ENCODE measurements at places on chromosomes 1 and 21.

GRCh38 chr1:232568331-232568852 is 61.5 kb downstream of the SIPA1L2 start:
- no peak for DNase-seq

DNA sequence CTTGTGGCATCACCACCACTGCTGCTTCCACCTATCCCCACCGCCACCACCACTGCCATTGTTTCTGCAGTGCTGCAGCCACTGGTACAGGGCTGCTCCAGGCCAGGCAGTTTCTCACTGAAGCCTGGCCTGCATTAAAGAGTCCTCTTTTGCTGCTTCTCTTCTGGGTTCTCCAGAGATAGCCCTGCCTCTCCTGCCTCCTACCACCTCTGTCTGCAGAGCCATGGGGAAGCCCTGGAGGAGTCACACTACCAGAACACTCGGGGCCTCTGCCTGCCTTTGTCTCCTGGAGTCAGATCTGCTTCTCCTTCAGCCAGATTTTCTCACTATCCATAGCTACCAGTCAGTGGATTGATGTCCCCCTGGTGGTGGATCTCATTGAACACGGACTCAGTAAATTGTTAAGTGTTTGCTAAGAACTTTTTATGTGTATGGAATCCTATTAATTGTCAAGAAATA is 37.7 kb upstream of the DDAH1 start:
- no peak for DNase-seq

- no peak for DNase-seq
Measured at GRCh38 chr1:246784621-246785493, 60.6 kb downstream of the SCCPDH start.

GRCh38 chr1:14390816-14391215 is 207.7 kb upstream of the KAZN start:
- no peak for DNase-seq

- no peak for DNase-seq
Measured at GRCh38 chr1:160204526-160205241, 500 bp upstream of the PEA15 start.

DNA sequence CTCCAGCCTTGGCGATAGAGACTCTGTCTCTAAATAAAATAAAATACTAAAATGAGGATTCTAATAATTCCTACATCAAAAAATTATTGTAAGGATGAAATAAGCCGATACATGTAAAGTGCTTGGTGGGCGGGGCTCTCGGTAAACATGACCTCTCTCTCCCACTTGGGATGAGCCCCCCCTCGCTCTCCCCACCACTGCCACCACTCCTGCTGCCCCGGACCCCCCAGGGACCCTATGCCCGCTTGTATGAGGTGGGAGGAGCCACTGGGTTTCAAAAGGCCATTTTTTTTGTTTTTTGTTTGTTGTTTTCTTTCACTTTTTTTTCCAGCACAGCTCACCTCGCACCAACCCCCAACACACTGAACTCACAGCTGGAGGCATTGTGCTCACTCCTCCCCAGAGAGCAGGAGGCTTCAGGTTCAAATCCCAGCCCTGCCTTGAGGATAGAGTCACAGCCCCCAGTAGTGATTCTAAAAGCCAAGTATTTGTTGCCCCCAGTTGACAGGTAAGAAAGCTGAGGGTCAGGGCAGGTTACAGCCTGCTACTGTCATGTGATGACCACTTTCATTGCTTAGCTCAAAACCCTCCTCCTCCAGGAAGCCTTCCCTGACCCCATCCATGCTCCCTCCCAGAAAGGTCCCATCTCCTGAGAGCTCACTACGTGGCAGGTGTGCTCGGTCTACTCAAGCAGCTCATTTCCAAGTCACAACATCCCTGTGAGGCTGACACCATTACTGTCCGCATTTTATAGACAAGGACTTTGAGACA is 4.2 kb downstream of the SDC3 start:
- DNase-seq, result no peak

- DNase-seq, result no peak
Measured at GRCh38 chr1:164611754-164612642, 53.0 kb downstream of the PBX1 start.

- no peak for DNase-seq
Measured at GRCh38 chr1:13801655-13802486, 101.9 kb downstream of the PRDM2 start.

- no peak for DNase-seq
Measured at GRCh38 chr1:47580451-47580995, 142.7 kb downstream of the FOXD2 start.

GRCh38 chr1:24754229-24754628 is 9.0 kb downstream of the CLIC4 start:
- DNase-seq, result no peak

DNA sequence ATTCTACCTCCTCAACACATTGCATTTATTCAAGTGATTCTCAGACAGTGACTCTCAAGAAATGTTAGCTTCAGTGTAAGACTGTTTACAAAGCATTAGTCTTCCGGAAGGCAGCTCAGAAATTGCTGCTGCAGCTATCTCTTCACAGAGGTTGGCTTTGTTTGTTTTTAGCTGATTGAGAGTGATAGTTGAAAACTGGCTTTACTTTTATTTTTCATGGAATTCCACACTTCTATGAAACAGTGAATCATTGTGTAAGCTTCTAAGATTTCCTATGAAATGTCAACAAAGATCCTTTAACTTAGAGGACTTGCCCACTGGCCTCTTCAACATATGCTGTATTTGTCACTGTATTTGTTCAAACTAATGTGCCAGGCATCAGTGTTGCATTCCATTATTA is 121.3 kb downstream of the TNNI3K start:
- no peak for DNase-seq

GRCh38 chr1:52032785-52033131 is 852 bp downstream of the KTI12 start:
- DNase-seq, result no peak
